ENCODE measurements at places on chromosomes 1 and 21. TPM values are rescaled to one million over a fixed set of nuclear protein-coding genes. Genes with fewer than 3 reads are reported as not detected.

DNA sequence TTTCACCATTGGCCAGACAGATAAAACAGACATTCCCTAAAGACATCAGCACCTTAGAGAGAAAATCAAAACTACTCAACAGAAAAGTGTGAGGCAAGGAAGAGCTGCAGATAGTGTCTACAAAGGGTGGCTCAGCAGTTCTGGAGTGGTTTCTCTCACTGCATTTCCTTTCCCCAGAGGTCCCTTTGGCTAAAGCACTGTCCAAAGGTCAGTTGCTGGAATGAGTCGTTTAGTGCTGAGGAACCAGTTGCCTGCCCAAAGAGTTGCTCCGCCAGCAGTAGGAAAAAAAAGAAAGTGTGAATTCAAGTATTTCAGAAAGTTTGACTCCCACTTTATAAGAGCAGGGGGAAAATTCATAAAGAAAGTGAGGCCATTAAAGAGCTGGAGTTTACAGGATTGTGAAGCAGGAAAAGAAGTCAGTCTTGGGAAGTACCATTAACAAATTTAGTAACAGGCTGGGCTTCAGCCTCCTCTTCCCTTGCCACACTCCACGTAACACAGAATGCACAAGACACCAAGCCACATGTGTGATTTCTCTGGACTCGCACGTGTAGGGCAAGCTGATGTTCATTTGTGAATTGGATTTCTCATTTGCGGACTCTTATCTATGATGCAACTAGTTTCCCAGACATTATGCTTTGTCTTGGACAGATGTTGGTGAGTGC lies 122.2 kb downstream of the RUNX1 start:
- no peak for DNase-seq

DNA sequence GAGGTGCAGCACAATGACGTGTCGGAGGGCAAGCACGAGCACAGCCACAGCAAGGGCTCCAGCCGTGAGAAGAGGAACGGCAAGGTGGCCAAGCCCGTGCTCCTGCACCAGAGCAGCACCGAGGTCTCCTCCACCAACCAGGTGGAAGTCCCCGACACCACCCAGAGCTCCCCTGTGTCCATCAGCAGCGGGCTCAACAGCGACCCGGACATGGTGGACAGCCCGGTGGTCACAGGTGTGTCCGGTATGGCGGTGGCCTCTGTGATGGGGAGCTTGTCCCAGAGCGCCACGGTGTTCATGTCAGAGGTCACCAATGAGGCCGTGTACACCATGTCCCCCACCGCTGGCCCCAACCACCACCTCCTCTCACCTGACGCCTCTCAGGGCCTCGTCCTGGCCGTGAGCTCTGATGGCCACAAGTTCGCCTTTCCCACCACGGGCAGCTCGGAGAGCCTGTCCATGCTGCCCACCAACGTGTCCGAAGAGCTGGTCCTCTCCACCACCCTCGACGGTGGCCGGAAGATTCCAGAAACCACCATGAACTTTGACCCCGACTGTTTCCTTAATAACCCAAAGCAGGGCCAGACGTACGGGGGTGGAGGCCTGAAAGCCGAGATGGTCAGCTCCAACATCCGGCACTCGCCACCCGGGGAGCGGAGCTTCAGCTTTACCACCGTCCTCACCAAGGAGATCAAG lies 107.5 kb upstream of the VAMP3 start:
- no peak for DNase-seq

GRCh38 chr1:186059311-186059710 lies 315.7 kb downstream of the TPR start:
- DNase-seq, result no peak

GRCh38 chr1:36880155-36881067 lies 153.9 kb downstream of the GRIK3 start:
- no peak for DNase-seq

DNA sequence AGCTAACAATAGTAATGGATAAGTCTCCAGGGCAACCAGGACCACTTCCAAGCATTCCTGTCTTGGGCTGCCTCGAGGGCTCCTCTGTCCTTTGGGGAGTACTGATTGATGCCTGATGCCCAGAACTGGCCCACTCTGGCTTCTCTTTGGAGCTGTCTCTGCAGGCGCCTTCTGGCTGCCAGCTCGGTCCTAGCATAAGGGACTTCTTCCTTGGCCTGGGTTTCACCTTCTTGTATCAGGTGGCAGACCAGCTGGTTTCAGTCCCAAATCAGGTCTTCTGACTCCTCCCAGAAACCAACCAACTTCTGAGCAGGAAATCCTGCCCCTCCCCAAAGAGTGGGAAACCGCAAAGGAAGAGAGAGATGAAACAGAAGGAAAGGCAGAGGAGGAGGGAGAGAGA lies 10.6 kb downstream of the G0S2 start:
- DNase-seq, result no peak

DNA sequence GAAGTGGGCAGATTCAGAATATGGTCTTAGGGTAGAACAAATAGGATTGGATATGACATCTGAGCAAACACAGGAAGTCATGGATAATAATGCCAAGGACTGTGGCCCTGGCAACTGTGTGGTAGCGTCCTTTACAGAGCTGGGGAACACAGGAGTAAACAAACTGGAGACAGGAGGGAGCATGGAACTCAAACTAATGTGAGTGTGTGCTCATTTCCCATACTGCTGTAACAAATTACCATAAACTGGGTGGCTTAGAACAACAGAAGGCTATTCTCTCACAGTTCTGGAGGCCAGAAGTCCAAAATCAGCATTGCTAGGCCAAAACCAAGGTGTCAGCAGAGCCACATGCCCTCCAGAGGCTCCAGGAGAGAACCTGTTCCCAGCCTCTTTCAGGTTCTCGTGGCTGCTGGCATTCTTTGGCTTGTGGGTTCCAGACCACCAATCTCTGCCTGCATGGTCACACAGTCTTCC lies 106.4 kb downstream of the TGFBR3 start:
- no peak for DNase-seq

The FAF1 gene
- total RNA-seq, result 54.2 TPM

The LAD1 gene
- total RNA-seq, result not detected
